Dermis microvascular lymphatic vessel endothelial cell (primary cell): ENCODE measurements at places on chromosomes 5 and 9. TPM values are rescaled to one million over a fixed set of nuclear protein-coding genes. Genes with fewer than 3 reads are reported as not detected.

PCDHGC3 gene
- total RNA-seq = 12.3 and 15.6 TPM in 2 replicates

PCDHB12 gene
- 0.26 and 0.76 TPM in 2 replicates for total RNA-seq

STING1 gene
- total RNA-seq = 34.8 and 54.0 TPM in 2 replicates

DPYSL3 gene
- total RNA-seq = 15.8 and 20.2 TPM in 2 replicates

BARX1 gene
- not detected in 2 replicates for total RNA-seq
